ENCODE measurements at places on chromosomes 4 and X.
A peak's percentile ranks its signal among the peaks of the same experiment; 100 is the strongest.

DNA sequence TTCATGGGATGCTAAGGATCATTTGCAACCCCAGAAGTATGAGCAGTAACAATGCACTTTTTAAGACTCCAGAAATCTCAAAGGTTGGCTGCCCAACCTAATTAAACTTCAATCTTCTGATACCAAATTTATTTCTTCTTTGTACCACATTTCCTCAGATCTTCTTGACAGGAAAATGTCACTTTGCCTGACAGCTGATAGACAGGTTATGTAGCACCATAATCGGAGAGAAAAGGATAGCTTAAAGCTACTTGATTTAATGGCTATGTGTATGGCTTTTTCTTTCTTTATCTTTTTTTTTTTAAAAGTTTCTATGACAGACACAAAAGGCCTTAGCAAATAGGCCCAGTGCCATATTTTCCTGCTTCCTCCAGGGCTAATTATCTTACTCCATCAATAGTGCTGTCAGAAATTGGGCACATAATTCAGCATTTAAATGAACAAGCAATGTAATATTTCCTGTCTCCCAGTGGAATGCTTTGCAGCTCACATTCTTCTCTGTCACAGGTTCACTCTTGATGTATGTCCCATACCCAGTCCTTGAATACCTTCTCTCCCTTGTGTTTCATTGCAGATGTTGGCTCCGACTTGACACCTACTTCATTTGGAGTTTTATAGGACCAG, 795.7 kb downstream of the ADGRL3 start:
- no peak for DNase-seq

DNA sequence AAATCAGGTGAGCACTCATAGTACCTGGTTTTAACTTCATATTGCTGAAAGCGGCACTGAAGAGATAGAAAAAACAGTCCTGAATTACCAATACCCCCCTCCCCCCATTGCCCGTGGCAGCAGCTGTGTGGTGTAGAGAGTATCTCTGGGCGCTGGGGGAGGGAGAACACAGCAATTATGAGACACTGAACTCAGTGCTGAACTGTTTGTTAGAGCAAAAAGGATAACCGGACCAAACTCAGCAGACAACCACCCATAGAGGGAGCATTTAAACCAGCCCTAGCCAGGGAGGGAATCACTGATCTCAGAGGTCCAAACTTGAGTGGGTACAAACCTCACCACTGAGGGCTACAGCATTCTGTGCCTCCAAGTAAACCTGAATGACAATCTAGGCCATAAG, 457.4 kb upstream of the TEX13C start:
- DNase-seq, result no peak

GRCh38 chrX:80812176-80812575, 2.5 kb upstream of the BRWD3 start:
- DNase-seq, result no peak

GRCh38 chrX:47900833-47901232, 64.1 kb downstream of the ZNF81 start:
- DNase-seq, result no peak

GRCh38 chr4:184612074-184612473, 37.2 kb downstream of the CASP3 start:
- DNase-seq, result no peak

DNA sequence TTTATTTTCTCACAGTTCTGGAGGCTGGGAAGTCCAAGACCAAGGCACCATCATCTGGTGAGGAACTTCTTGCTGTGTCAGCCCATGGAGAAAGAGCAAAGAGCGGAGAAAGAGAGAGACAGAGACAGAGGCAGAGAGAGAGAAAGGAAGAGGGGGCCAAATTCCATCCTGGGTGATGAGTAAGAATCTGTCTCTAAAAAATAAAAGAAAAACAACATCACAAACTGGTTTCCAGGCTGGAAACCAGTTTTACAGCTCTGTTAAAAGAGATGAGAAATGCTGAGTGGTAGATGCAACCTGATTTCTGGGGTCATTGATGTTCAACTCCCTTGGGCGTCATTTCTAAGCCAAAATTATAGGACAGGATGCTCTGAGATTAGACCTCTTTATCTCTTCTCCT, 72.9 kb downstream of the SHOX start:
- no peak for DNase-seq

- DNase-seq, result no peak
Measured at GRCh38 chr4:25028851-25029250, 1.9 kb downstream of the LGI2 start.

DNA sequence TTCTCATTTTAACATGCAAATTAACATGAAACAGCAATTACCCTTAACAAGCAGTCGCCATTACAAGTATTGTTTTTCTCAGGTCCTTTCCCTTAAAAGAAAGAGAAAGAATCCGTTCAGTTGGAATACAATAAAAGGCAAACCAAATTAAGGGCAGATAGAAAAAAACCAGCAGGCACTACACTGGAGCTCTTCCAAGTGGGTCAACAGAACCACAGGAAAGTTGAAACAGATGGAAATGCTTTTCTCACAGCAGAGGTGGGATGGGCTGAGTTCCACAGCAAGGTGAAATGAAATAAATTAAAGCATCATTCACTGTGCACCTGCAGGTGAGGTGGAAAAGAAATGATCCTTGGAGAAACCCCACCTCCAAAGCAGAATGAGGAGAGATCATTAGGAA, 102.6 kb downstream of the APBB2 start:
- no peak for DNase-seq

GRCh38 chrX:68690936-68691501, 43.6 kb downstream of the STARD8 start:
- DNase-seq, result no peak

- DNase-seq, result no peak
Measured at GRCh38 chr4:101262683-101263082, 84.6 kb downstream of the PPP3CA start.

GRCh38 chr4:172202480-172203076, 389.4 kb downstream of the GALNTL6 start:
- no peak for DNase-seq

DNA sequence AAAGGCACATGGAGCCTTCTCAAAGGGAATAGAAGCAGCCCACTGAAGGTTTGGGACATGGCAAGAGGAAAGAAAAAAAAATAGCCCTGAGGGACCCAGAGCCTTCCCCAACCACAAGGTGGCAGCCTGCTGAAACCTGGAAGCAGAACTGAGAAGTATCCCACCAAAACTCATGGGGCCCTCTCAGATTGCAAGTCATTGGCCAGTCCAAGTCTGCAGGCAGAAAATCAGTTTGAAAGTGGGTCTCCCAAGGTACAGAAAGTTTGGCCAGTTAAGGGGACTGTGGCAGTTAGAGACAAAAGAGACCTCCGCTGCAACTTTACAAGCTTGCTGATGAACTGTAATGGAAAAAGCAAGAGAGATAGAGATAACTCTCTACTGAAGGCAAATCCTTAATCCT, 155.8 kb downstream of the ANTXR2 start:
- peak; percentile 13 for DNase-seq

DNA sequence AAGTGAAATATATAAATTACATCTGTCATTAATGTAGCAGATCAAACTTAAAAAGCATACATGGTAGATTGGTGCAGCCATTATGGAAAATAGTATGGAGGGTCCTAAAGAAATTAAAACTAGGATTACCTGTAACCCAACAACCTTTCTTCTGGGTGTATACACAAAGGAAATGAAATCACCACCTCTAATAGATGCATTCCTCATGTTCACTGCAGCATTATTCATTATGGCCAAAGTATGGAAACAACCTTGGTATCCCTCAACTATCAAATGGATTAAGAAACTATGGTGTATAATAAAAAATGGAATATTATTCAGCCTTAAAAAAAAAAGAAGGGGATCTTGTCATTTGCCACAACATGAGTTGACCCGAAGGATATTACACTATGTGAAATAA, 13.7 kb downstream of the WDFY3 start:
- DNase-seq, result no peak

GRCh38 chrX:24294619-24295018, 19.2 kb downstream of the SUPT20HL2 start:
- DNase-seq, result peak; percentile 9

DNA sequence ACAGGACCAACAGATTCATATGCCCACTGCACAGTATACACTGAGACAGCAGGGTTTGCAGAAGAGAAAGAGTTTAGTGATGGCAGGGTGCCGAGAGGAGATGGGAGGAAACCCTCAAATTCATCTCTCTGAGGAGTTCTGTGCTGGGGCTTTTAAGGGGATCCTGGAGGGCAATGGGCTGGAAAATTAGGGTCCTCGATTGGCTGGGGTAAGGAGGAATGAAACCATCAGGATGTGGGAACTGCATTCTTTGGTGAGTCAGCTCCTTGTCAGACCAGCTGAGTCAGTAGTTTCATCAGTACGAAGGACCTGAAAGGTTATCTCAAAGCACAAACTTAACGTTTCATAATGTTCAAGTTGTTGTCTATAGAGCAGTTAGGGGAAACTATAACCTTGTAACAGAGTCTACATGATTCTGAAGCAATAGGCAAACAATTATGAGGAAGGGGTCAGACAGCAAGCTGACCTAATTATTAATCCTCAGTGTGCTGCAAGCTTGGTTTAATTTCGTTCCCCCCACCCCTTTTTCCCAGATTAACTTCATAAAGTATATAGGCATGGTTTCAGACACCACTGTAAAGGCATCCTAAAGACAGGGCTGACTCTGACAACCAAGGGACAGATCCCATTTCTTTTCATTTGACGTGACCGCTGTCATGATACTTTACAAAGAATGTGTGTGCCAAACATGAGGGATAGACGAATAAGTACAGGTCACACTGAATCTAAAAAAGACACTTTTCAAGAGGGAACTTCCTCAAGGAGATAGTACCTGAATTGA, 1.5 kb upstream of the MSMO1 start:
- no peak for DNase-seq

DNA sequence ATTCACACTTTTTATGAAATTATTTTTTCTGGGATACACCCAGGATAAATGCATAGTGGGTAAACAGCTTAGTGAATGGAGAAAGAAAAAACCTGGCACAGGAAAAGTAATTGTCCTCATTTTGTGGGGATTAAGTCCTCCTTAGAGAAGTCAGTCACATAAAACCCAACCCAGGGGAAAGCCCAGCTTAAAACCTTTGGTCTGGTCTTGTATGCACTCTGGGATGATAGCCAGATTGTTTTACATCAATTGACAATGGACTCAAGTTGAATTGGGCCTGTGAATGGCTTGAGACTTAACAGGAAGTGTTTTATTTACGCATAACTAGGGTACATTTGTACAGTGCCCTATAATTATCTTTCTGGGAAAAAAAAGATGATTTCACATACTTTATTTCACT, 561.3 kb upstream of the GRIA3 start:
- no peak for DNase-seq

DNA sequence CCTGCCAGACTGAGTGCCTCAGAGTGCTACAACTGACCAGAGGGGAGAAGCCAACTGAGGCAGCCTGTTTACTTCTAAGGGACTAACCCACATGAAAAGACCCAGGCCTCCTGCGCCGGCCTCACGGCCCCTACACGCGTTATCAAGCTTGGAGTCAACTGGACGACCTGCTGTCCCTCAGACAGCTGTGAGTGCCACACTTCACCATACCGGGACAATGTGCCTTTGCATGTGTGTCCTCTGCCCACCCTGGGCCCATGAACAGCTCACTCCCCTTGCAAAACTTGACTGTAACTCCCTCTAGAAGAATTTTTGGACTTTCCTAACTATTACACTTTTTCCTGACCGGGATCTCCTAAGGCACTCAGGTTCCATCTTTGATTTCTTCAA, 1.8 kb downstream of the NOP14 start:
- DNase-seq, result no peak

DNA sequence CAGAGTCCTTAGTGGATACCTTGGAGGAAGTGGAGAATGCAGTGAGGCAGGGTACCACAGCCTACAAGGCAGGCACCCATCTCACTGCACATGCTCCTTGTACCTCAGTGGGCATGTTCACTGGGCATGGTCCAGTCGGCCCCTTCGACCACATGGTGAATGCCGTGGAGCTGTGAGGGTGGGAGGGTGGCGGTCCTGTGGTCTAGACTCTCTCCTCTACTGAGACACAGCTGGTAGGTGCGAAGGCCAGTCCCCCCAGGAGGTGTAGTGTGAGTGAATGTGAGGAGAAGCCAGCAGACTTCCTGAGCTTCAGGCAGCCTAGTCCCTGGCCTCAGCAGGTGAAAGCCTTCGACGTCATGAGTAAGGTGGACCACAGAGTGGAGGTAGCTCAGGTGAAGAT, 12.2 kb downstream of the XAGE2 start:
- DNase-seq, result no peak

DNA sequence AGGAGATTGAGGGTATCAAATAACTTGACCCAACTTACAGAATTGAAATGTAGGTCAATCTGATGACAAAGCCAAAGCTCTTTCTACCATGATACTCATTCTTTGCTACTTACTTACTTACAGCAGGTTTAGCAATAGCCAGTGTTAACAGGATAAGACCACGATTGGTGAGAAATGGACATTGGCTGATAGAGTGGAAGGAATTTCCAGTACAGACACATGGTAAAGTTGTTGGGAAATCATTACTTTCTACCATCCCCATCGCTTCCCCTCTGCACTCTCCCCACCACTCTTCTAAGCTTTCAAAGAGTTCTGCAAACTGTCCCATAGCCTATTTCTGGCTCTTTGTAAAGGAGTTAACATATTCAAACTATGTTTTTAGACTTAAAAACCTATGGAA, 119.7 kb downstream of the CHRNA9 start:
- DNase-seq, result no peak

- DNase-seq, result no peak
Measured at GRCh38 chr4:44651425-44651824, at the start of gene YIPF7. Gene YIPF7 (minus strand): TSS chr4:44651625. CDS start chr4:44650100, 1,525 bp downstream.

DNA sequence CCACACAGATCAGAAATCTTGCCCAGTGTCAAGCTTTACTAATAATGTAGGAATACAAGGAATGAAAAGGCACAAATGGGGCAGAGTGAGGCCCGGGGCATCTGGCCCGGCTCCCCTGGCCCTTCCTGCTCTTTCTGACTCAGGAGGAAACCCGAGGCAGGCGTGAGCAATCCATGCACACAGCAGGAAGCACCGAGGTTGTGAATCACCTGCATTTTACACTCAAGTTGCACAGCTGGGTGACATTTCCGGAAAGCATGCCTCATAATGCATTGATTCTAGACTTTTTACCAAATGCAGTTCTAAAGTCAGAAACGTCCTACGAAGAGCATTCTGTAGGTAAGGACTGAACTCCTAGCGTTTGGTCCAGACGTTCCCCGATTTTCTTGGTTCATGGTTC, 38.9 kb downstream of the PRIMPOL start:
- no peak for DNase-seq

DNA sequence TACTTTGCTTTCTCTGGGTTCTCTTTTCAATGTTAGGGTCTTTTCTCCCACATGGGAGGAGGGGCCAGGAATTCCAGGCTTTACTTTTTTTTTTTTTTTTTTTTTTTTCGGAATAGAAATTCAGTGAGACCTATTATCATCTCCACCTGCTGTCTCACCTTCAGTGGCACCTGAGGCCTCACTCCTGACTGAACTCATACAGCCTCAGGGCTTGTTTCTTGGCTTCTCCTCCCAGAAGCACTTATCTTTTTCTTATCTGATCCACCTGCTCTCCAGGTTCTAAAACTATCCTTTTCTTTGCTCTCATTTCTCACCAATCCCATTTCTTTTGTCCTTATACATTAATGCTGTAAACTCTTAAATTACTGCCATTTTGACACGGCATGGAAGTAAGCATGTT, 117.3 kb upstream of the PPP3CA start:
- no peak for DNase-seq
